ENCODE measurements at places on chromosomes 2 and 18. TPM values are rescaled to one million over a fixed set of nuclear protein-coding genes. Genes with fewer than 3 reads are reported as not detected.

DNA sequence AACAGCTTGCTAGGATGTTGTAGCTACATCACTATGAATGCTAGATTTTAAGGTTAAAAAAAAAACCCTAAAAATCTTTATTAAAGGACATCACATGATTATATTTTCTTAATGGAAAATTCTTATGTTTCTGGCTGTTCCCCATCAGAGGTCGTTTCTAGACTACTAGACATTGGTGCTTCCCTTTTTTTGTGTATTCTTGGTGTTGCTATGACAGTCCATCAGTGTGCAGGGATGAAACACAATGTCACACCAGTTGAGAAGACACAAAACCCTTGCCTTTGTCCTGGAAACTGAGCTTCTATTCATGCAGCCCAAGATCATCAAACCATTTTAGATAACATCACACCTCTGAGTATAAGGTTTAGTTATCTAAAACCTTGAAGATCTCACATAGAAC is 19.9 kb upstream of the TMEM131 start:
- H3K36me3 ChIP-seq, result no peaks in the 10 kb centered on the region
- H3K4me3 ChIP-seq, result no peak overlapping the region
- H3K4me1 ChIP-seq, result no peaks in the 10 kb centered on the region
- no peak for DNase-seq
- H3K27ac ChIP-seq, result no peak overlapping the region

DNA sequence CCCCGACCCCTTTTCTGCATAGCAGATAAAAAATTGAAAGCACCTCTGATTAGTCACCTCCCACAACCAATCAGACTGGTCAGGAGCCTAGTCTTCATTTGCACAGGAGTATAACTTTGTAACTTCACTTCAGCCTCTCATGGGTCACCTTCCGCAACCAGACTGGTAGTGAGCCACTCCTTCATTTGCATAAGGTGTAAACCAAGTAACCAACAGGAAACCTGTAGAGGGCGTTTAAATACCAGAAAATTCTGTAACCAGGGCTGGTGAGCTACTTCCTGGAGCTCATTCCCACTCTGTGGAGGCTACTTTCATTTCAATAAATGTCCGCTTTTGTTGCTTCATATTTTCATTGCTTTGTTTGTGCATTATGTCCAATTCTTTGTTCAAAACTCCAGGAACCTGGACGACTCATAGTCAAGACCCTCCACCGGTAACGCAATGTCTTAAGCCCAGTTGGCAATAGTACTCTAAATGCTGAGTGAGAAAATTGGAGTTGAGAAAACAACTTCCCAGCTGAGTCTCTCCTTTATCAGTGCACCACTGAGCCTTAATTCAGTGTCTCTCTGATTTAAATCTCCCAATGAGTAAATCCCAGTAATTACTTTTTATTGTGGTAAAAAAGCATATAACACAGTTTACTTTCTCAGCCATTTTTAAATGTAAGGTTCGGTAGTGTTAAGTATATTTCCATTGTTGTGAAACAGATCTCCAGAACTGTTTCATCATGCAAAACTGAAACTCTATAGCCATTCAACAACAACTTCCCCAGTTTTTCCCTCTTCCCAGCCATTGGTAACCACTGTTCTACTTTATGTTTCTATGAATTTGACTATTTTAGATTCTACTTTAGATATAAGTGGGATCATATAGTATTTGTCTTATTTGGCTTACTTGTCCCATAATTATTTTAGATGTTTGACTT is 392.7 kb upstream of the SLC8A1 start:
- DNase-seq, result no peak
- H3K4me1 ChIP-seq, result no peaks in the 10 kb centered on the region
- no peak overlapping the region for H3K27ac ChIP-seq
- H3K4me3 ChIP-seq, result no peak overlapping the region
- H3K36me3 ChIP-seq, result no peaks in the 10 kb centered on the region

GRCh38 chr2:170815746-170816503 is 762 bp upstream of the GAD1 start:
- H3K4me3 ChIP-seq, result peak overlapping the region; percentile 85
- H3K36me3 ChIP-seq, result peaks cover 39% of the 10 kb centered on the region
- H3K27me3 ChIP-seq, result peaks cover 31% of the 10 kb centered on the region
- peak; percentile 88 for DNase-seq
- no peak overlapping the region for H3K27ac ChIP-seq

DNA sequence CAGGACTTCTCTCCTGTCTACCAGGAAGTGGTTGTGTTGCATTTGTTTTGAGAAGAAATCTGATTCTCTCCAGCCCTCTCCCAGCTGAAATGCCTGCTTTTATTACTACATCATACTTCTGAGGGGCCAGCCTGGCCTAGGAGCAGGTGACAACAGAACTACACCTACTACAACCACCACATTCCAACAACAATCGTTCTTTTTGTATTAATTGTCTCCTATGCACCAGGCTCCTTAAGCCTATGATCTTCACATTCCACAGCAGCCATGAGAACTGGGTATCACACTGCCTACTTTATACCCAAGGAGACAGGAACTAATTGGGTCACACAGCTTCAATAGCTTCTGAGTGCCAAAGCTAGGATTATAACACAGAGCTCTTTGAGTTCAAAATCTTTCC is 167.7 kb downstream of the TDRD15 start:
- H3K4me3 ChIP-seq, result no peak overlapping the region
- no peak for DNase-seq
- H3K27ac ChIP-seq, result no peak overlapping the region
- H3K27me3 ChIP-seq, result peaks cover 50% of the 10 kb centered on the region
- H3K36me3 ChIP-seq, result no peaks in the 10 kb centered on the region

DNA sequence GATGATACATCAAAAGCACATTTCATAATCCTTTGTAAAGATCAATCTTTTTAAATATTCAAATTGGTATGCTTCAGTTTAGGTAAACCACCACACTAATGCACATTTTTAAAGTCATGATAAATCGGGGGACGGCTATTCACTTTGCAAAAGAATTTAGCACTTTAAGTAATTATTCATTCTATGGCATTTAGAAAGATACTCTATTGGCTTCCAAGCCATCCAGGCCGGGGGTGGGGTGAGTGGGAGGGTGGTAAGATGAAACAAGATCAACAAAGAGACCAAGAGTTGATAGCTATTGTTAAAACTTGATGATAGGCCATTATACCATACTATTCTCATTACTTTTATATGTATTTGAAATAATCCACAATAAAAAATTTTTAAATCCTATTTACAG is 41.0 kb downstream of the EPG5 start:
- H3K27me3 ChIP-seq, result no peaks in the 10 kb centered on the region
- H3K4me3 ChIP-seq, result no peak overlapping the region
- H3K27ac ChIP-seq, result no peak overlapping the region
- H3K36me3 ChIP-seq, result peaks cover 20% of the 10 kb centered on the region

GRCh38 chr2:168819829-168820489 is 17.5 kb downstream of the NOSTRIN start:
- peaks cover 29% of the 10 kb centered on the region for H3K4me1 ChIP-seq
- peaks cover 5% of the 10 kb centered on the region for H3K36me3 ChIP-seq
- no peak overlapping the region for H3K4me3 ChIP-seq
- H3K27me3 ChIP-seq, result no peaks in the 10 kb centered on the region

DNA sequence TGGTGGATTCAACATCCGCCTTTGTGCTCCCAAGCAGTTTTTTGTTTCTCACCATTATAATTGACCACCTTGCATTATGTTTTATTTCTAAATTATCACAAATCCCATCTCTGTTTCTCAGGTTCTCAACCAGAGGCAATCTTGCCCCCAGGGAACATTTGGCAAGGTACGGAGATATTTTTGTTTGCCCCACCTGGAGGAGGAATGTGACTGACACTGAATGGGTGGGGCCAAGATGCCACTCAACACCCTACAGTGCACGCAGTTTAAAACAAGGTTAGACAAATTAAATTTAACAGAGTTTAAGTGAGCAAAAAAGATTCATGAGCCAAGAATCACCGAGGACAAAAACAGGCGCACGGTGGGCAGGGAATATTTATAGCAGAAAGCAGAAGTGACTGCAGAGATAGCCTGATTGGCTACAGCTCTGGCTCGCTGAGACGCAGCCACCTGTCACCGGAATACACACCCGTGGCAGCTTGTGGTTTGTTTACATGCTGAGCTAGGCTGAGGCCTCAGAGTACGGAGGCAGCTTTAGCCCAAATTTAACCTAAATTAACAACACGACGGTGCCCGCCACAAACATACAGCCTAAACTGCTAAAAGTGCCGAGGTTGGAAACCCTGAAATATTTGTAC is 150.0 kb upstream of the ALKAL2 start:
- no peak overlapping the region for H3K4me3 ChIP-seq
- no peaks in the 10 kb centered on the region for H3K4me1 ChIP-seq
- no peak overlapping the region for H3K27ac ChIP-seq
- H3K27me3 ChIP-seq, result no peaks in the 10 kb centered on the region

DNA sequence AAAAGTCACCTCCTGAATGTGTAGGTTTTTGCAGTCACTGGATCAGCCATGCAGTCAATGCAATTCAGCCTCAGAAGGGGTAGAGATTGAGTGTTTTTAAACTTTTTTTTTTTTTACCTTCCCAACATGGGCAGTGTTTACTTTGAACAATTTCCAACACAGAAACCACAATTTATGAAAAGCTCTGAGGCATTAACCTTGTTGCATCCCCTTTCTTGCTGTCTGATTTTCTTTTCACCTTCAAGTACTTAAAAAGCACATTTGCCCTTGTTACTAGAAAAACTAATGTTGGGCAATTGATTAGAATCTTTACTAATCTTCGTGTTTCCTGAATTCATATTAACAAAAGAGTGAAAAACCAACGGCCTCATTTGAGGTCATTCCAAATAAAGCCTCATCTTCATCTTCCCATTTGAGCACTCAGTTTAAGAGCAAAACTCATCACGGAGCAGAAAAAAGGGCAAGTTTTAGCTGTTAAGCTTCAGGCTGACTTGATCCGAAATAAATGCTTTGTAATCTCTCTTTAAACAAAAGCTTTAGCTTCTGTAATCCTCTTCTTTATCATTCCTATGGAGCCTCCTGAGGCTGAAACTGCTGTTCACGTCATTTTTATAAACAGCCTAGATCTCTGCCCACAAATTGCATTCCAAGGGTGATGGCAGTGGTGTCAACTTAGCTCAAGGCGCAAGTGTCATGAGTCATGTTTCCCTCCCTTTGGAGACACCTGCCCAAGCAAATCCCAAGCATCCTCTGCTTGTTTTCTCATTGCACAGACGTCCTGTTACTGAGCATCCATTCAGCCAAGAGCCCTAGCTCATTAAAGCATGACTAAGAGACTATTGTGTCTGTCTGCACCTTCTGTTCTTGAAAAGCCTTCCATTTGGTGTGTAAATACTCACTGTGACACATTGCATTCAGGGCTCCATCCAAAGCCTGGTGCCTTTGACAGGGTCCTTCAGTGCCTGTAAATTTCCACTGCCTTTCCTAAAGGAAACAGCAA is 107.7 kb downstream of the HNMT start:
- no peak for DNase-seq
- H3K4me3 ChIP-seq, result no peak overlapping the region
- no peaks in the 10 kb centered on the region for H3K4me1 ChIP-seq
- H3K27me3 ChIP-seq, result no peaks in the 10 kb centered on the region
- no peaks in the 10 kb centered on the region for H3K36me3 ChIP-seq
- H3K27ac ChIP-seq, result no peak overlapping the region

- no peak for DNase-seq
- H3K36me3 ChIP-seq, result no peaks in the 10 kb centered on the region
- H3K4me1 ChIP-seq, result no peaks in the 10 kb centered on the region
- peaks cover 89% of the 10 kb centered on the region for H3K27me3 ChIP-seq
These were observed 7.0 kb upstream of the LDLRAD4 start for GRCh38 chr18:13211534-13211933.

DNA sequence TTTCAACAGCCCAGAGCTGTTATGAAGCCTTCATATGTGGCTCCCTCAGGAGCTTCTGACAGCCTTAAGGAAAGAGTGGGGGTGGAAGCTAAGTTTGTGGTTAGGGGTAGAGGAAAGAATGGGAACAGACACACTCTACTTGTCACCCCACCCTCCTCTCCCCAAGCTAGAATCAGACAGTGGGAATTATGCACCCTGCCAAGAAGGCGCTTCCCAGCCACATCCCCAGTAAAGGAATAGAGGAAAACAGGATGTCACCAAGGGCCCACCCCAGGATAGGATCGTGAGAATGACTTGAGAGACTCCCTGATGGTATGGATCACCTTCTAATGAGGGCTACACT is 32.4 kb upstream of the EML4 start:
- H3K4me1 ChIP-seq, result peaks cover 70% of the 10 kb centered on the region
- H3K27me3 ChIP-seq, result no peaks in the 10 kb centered on the region
- H3K4me3 ChIP-seq, result no peak overlapping the region
- H3K27ac ChIP-seq, result no peak overlapping the region

DNA sequence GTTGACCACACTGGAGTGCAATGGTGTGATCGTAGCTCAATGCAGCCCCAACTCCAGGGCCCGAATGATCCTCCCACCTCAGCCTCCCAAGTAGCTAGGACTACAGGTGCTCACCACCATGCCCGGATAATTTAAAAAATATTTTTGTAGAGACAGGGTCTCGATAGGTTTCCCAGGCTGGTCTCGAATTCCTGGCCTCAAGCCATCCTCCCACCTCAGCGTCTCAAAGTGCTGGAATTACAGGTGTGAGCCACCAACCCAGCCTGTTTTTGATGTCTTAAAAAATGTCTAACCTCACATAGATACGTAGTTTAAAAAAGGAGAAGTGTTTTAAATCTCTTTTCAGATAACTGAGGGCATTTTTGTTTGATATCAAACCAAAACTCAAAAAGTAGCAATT is 37.6 kb downstream of the IMPA2 start:
- H3K36me3 ChIP-seq, result peaks cover 10% of the 10 kb centered on the region
- H3K27ac ChIP-seq, result no peak overlapping the region
- peaks cover 12% of the 10 kb centered on the region for H3K4me1 ChIP-seq
- no peaks in the 10 kb centered on the region for H3K27me3 ChIP-seq
- no peak overlapping the region for H3K4me3 ChIP-seq
- DNase-seq, result no peak

Gene TFPI
- 125 TPM for total RNA-seq

Gene DHRS9
- total RNA-seq, result 16.6 TPM

Gene SULT1C4
- total RNA-seq, result not detected

Gene FBXO41
- total RNA-seq, result 16.1 TPM
